Esophagus squamous epithelium (tissue), 5 donors: ENCODE measurements at places on chromosomes 1 and 21.

GRCh38 chr1:184931566-184931965 is 42.7 kb downstream of the NIBAN1 start:
- DNase-seq = no peak

DNA sequence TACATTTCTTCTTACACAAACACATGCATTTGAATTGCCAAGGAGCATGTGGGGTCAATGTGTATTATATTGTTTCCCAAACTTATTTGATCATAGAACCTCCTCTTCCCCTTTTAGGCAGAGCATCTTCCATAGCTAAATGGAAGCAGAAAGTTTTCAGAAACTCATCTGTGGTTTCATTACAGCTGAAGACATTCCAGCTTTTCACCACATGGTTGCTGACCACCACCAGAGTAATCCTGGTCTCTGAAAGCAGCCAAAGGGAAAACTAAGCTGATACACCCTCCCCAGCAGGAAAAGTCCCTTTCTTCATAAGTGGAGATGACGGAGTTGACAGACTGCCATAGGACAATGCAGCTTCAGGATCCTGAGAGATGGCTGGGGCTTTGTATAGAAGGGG is 30.2 kb upstream of the OTUD3 start:
- no peak for DNase-seq

- DNase-seq = no peak
Measured at GRCh38 chr1:228037401-228038386, 30.9 kb downstream of the WNT3A start.

DNA sequence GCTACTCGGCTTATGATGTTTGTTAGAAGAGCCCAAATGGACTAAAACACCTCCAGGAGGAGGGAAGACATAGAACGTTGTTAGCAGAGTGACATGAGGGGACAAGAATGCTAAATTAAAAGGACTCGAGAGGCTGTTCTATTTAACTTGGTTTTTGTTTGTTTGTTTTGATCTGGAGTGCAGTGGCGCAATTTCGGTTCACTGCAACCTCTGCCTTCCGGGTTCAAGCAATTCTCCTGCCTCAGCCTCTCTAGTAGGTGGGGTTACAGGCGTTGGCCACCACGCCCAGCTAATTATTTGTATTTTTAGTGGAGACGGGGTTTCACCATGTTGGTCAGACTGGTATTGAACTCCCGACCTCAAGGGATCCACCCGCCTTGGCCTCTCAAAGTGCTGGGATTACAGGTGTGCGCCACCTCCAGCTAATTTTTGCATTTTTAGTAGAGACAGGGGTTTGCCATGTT is 5.1 kb upstream of the HNRNPU start:
- DNase-seq = no peak

- no peak for DNase-seq
Measured at GRCh38 chr1:228445843-228446650, 29.4 kb upstream of the TRIM17 start.

- DNase-seq = no peak
Measured at GRCh38 chr1:18182398-18183160, 75.0 kb downstream of the IGSF21 start.
